ENCODE measurements at places on chromosomes 4 and X. TPM values are rescaled to one million over a fixed set of nuclear protein-coding genes. Genes with fewer than 3 reads are reported as not detected.

The TMEM156 gene
- total RNA-seq = 10.4 TPM

The NKX3-2 gene
- not detected for total RNA-seq

The ADH4 gene
- not detected for total RNA-seq

The TRAM1L1 gene
- total RNA-seq = 1.6 TPM

The CYLC1 gene
- not detected for total RNA-seq

The F8A3 gene
- 15.7 TPM for total RNA-seq

The DCX gene
- total RNA-seq = not detected
